Ecto neural progenitor cell (in vitro differentiated cells): ENCODE measurements at places on chromosomes 4 and X.
A peak's percentile ranks its signal among the peaks of the same experiment; 100 is the strongest.

- no peak for DNase-seq
These were observed 19.1 kb downstream of the GSX2 start for GRCh38 chr4:54118850-54119589.

GRCh38 chrX:16282209-16282608, 114.9 kb downstream of the MAGEB17 start:
- DNase-seq = no peak

GRCh38 chr4:160373911-160374310, 1271.0 kb downstream of the RAPGEF2 start:
- no peak for DNase-seq

- no peak for DNase-seq
These were observed 246.8 kb upstream of the NWD2 start for GRCh38 chr4:36997727-36998126.

- DNase-seq = no peak
These were observed 828 bp downstream of the MCUB start for GRCh38 chr4:109560687-109561461.

GRCh38 chr4:119597377-119597776, 31.2 kb downstream of the PDE5A start:
- DNase-seq = no peak

DNA sequence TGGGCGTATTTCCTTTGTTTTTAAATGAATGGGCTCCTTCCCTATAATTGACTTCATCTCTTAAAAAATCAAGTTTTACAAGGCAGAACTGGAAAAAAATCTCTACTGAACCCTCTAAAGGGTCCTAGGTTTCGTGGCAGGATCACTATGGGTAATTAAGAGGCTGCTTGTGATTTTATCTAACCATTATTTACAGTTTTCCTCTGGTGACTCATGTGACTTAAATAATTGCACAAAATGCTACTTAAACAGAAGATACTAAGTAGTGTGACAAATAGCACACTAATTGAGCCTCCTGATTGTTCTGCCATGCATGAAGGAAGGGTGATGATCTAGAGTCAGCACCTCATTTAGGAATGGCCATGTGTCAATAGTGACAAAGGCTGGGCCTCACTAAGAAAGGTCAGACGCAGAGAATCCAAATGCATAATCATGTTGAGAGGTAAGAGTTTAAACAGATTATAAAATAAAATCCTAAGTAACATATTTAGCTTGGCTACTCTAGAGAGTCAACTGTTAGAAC, 35.5 kb downstream of the OFD1 start:
- DNase-seq = no peak

DNA sequence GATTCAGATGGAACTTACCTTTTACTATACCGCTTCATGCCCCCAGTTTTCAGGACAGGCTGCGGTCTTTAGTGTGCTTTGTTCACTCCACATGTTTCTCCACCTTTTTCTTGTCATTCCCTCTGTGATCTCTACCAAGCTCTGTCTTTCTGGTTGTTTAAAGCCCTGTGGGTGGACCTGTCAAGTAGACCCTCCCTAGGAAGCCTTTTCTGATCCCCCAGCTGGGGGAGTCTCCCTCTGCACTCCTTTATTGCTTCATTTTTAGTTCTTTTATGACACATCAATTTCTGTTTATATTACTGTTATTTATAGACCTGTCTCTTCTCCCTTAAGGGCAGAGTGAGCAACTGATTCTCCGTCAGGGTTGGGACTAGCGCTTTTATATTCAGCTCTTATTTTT, 150.2 kb downstream of the C4orf33 start:
- no peak for DNase-seq

DNA sequence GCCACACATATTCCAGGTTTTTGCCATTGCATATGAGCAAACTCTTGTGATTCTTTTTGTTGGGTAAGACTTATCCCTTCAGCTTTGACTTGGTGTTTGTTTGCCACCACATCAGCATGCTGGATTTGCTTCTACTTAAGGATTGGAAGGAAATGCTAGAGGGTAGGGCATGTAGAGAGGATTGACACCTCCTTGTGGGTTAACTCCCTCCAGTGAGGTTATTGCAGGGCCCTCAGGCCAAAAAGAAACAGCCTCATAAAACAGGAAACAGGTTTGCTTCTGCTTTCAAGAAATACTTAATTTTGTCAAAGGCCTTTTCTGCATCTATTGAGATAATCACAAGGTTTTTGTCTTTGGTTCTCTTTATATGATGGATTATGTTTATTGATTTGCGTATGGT, 15.2 kb upstream of the INPP4B start:
- DNase-seq = no peak

DNA sequence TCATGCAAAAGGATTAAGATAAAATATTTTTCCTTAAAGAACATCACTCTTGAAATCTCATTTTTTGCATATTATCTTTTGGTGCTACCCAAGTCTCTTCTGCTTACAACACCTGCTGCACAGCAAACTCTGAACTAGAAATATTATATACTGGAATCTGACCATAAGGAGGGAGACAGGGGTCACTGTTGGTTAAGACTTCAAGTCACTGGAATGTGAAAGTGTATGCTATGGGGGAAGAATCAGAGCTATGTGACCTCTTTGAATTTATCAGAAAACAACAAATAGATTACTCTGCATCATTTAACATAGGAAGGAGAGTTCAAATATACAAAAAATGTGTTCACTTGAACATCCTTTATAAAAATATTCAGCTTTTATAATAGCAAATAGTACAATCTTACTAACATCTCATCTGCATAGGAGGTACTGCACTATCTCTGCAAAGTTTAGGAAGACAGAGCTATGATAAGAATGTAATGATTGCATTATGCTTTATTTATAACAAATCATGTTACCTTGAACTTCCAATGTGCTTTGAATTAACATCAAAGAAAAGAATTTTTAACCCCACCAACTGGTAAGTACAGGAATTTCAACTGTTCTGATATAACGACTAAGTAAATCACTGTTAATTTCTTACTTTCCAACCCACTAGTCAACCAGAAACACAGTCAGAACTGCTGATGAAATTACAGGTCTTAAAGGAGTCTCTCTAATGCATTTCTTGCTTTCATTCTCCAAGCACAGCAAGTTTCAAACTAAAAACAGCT, 69.8 kb downstream of the ZNF827 start:
- no peak for DNase-seq

DNA sequence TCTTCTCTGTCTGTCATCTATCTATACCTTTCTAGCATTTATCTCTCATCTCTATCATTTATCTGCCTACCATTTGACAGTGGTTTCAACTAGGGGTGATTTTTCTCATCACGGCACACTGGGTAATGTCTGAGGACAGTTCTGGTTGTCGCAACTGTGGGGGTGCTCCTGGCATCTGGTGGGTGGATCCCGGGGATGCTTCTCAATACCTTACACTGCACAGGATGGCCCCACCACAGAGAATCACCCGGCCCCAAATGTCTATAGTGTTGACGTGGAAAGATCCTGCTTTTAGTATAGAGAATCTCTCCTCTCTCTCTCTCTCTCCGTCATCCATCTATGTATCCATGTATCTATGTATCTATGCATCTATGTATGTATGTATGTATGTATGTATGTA, 7.2 kb downstream of the P2RY8 start:
- no peak for DNase-seq

DNA sequence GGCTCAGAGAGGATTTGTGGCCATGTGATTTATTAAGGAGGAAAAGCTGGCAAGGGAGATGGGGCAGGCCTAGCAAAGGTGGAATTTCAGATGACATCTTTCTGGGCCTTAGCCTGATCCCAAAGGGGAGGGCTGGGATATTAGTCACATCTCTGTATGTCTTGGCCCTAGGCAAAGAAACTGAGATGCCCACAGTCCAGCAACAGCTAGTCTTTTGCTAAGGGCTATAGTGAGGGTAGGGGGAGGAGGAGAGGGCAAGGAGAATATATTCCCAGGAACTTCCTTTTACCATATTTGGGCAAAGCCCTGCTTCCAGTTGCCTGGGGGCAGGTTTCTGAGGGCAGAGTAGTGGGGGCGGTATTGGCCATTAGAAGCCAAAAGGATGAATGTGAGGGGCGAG, 209.8 kb upstream of the NR3C2 start:
- DNase-seq = peak; percentile 44

GRCh38 chr4:70177090-70177489, 18.4 kb upstream of the ODAM start:
- no peak for DNase-seq

- DNase-seq = no peak
These were observed 564.5 kb downstream of the TRAM1L1 start for GRCh38 chr4:116520886-116521285.

- DNase-seq = no peak
These were observed 19.9 kb downstream of the SORCS2 start for GRCh38 chr4:7212101-7212674.

DNA sequence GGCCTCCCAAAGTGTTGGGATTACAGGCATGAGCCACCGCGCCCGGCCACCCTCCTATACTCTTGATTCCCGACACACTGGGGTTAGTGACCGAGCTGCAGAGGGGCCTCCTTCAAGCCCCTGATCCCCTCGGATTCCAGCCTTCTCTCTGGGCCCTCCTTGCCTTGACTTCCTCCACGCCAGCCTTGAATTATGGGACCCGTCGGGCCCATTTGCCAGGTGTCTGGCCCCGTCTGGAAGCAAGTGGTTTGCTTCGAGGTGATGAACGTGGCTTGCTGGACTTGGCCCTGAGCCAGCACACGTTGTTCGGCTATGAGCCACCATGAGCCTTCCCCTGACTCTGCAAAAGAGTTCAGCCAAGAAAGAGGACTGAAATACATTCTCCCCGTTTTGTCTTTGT, 37.4 kb upstream of the GRPEL1 start:
- DNase-seq = no peak

GRCh38 chr4:128787509-128788311, 21.8 kb upstream of the JADE1 start:
- no peak for DNase-seq

GRCh38 chr4:125741825-125742452, 427.2 kb downstream of the FAT4 start:
- no peak for DNase-seq

DNA sequence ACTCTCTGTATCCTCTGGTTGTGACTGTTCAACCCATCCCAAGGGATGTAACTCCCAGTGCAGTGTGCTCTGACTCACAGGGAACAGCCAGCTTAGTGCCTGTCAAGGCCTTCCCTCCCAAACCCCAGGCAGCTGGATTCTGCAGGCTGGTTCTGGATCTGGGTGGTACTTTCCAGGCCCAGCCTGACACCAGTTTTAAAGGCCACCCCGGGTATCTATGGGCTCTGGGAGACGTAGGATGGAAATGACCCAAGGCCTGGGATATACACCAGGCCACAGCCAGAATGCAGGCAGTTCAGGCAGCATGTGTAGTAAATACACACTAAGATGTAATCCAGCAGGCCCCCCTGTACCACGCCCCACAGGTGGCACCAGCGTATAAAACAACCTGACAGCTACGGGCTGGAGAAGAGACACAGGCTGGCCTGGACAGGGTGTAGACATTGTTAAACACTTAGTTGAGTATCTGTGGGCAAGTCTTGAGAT, 64.2 kb downstream of the SPINK2 start:
- no peak for DNase-seq

DNA sequence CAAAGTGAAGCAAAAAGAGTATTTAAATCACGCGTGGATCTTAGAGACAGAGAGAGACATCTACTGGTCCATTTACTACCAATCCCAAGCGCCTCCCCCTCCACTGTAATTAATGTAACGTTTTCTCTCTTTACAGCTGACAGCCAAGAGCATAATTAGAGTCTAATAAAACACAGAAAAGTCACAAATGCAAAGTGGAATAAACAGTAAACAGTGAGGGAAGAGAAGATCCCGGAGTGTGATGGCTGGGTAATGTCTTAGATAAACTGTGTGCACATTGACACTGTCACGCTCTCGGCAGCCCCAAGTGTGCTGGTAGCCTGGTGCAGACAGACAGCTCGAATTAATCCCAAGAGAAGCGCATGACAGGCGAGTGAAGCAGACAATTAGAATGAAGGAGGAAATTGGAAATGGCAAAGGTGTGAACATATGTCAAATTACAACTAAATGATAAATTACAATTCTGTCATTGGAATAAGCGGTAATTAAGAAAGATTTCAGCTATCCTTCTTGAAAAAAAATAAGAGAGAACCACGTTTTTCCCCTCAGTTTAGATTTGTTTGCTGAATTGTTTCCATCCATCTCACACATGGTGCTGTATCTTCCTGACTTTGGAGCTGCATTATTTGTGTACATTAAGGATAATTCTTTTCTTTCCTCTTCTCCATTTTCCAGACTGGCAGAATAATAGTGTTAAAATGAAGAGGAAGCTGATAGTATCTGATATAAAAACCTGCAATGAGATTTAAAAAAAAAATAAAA, 100.1 kb downstream of the CXXC4 start:
- DNase-seq = no peak

DNA sequence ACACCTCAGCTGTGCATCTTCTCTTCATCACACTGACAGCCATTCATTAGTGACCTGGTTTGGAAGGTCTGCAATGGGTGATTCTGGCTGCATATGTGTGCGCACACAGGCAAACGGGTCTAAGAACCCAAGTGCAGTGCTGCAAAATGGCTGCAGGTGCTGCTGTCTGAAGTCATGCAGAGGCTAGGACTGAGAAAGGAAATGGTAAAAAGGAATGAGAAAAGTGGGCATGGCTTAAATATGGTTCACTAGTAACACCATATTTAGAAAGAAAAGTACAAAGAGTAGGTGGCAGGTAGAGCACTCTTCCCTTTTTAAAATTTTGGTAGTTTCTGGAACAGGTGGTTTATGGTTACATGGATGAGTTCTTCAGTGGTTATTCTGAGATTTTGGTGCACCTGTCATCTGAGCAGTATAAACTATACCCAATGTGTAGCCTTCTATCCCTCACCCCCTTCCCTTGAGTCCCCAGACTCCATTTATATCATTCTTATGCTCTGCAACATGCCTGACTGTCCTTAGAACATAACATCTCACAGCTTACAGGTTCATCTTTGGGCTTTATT, 78.4 kb downstream of the CCNG2 start:
- no peak for DNase-seq

GRCh38 chrX:31233941-31234496, 162.2 kb upstream of the FTHL17 start:
- no peak for DNase-seq

DNA sequence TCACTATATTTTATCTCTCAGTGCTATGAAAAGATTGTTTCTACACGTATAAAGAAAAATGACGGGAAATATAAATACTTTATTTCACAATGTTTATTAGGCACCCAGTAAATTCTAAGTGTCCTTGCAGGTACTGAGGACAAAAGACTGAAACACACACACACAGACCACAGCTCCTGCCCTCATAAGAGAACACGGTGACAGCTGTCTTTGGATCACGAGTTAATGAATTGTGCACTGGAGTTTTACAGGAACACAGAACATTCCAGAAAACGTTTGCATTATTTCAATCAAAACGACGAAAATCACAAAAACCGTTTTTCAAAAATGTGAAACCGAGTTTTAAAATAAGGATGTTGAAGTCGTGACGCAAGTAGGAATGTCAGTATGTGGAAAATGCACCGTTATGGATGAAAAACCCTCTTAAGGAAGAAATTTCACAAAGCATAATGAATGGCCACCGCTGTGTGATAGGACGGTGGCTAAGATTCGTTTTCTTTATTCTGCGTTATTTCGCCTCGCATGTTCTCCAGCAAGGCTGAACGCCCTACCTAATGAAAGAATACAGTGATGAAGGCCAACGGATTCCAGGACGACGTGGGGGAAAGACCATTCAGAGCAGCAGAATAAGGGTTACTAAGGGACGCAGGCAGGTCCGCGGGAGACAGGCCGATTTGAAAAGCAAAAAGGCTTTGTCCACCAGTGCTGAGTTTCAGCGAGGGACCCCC, 24.2 kb downstream of the FAM156A start:
- no peak for DNase-seq

- no peak for DNase-seq
These were observed 175.2 kb upstream of the ADAMTS3 start for GRCh38 chr4:72744103-72744725.
